ENCODE measurements at places on chromosomes 12 and 14.

- DNase-seq = no peak
These were observed 8.7 kb upstream of the GPR132 start for GRCh38 chr14:105073720-105074600.

DNA sequence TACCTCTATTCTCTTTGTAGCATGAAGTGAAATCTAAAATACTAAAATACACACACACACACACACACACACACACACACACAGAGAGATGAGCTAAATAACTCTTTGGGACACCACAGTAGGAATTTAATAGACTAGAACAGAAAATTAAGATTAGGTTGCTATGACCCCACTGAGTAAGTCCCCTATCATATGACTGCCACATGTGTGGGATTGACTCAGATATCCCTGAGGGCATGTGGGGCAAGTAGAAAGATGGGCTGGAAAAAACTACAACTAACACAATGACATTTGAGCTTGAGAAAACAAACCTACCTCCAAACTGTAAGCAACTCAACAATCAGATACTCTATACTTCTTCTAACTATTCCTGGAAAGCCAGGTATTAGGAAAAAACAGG, 27.0 kb downstream of the SLC25A21 start:
- no peak for DNase-seq

DNA sequence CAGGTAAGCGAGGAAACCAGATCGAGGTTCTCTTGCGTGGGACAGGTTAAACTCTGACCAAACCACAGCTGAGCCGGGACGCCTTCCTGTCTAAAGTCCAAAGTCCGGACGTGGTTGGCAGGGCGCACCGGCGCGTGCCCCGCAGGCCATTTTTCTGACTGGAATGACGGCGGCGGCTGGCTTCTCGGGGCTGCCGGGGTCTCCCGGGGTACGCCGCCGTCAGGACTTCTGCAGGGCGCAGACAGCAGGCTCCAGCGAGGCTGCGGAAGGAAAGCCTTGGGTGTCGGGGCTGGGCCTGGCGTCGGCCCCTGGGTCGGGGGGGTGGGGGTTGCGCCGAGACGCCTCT, 32.8 kb downstream of the MIA2 start:
- no peak for DNase-seq

- no peak for DNase-seq
These were observed 5.3 kb upstream of the RAB35 start for GRCh38 chr12:120121766-120122293.

- DNase-seq = no peak
These were observed 244.3 kb downstream of the EMP1 start for GRCh38 chr12:13440844-13441243.

- DNase-seq = no peak
These were observed 117.0 kb upstream of the DYRK2 start for GRCh38 chr12:67531501-67531900.

GRCh38 chr14:38056270-38056669, 151.4 kb upstream of the SSTR1 start:
- peak; percentile 16 for DNase-seq

- DNase-seq = no peak
These were observed 22.6 kb upstream of the TRAF3 start for GRCh38 chr14:102754370-102755262.

GRCh38 chr12:69921831-69922230, 96.8 kb downstream of the MYRFL start:
- no peak for DNase-seq

- DNase-seq = no peak
These were observed 99.2 kb downstream of the C12orf50 start for GRCh38 chr12:87930033-87930432.

- DNase-seq = no peak
These were observed 80.8 kb downstream of the EP400 start for GRCh38 chr12:132030367-132031038.

DNA sequence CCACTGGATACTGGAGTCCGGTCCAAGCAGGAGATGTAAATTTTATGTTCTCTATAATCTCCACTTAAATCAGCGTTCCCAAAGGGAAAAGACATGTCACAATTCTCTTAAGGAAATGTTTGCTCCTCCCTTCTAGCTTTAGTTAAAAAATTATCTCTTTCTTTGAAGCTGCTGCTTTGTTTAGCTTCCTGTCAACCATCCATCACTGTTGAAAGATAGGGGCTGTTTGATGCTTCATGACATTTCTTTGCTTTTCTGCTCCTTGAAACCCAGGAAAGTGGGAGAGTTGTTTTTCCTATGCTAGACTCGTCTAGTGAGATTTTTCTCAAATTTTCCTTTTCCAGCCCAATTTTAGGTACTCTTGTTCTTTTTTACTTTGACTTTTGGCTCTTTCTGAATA, 31.9 kb downstream of the MBIP start:
- DNase-seq = no peak

DNA sequence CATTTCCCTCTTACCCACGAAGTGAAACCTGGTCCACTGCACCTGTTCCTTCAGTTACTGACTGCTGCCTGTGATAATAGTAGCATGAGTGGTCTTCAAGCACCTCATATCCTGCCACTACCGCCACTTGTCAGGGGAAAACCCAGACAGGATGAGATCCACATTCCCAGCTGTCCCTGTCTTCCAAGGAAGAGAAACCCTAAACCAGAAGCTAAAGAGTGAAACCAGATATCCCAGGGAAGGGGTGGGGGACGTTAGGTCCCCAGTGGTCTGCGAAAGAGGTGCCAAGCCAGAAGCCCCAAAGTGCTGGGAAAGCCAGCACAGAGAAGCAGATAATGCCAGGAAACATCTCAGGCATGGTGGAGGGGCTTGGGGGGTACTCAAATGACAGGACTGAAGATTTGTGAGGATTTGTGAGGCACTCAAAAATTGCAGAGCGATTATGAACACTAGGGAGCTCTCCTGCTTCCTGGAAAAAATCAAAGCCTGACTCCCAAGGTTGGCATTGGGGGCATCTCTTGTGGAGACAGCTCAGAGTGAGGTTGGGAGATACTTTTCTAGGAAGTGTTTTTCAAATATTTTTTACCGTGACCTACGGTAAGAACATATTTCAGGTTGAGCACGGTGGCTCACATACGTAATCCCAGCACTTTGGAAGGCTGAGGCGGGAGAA, 77.9 kb downstream of the TMEM30B start:
- no peak for DNase-seq

GRCh38 chr14:73289729-73290128, 52.4 kb downstream of the PAPLN start:
- no peak for DNase-seq

GRCh38 chr14:60116181-60116580, 24.5 kb downstream of the PCNX4 start:
- no peak for DNase-seq

DNA sequence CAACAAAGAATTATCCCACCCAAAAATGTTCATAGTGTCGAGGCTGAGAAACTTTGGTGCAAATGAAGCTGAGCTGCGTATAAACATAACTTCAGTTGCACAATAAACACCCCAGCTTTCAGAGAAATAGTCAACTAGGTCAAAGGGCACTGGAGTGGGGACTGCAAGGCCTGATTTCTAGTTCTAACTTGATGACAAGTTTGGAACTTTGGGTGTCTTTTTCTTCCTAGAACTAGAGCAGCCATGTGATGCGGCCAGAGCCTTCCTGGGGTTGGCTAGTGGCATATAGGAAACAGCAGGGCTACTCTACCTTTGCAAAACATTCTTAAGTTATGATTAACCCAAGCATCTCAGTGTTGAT, 298.4 kb upstream of the AMIGO2 start:
- no peak for DNase-seq

- DNase-seq = no peak
These were observed 323.7 kb downstream of the TMEM121 start for GRCh38 chr14:105849933-105850626.

DNA sequence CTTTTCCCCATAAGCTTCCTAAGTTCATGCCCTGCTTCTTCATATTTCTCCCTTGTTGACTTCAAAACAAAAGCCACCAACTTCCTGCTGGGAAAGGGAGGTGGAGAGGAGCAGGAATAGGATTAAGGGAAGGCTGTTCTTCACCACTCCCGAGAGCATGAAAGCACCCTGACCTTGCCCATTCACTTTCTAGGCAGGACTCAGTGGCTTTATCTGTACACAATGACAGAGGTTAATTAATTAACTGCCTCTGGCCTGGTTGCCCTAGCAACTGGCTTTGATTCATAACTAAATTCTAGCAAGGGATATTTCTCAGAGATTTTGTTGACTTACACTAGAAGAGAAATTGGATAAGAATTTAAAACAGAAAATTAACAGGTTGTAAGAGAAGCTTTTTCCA, 396.8 kb downstream of the RPS29 start:
- peak; percentile 15 for DNase-seq

DNA sequence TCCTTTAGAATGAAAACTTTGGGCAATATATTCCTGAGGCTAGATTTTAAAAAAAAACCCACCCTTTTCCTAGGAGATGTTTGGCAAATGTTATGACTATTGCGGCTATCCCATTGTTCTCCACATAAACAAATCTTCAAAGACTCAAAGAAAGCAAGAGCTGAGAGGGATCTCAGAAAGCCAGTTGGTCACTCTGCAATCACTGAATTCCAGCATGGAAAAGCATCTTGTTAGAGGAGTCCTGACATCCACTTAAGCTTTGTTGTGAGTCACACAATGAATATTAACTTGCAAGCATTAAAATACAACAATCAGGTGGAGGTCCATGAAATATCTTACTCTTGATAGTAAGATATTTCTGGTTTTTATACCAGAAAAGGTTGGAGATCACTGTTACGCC, 11.0 kb upstream of the PTPRB start:
- no peak for DNase-seq

- no peak for DNase-seq
These were observed 29.2 kb downstream of the PRKD1 start for GRCh38 chr14:29898470-29898869.

Data from BE2C (cell line).